Esophagus squamous epithelium (tissue), 5 donors: ENCODE measurements at places on chromosomes 6 and 20. TPM values are rescaled to one million over a fixed set of nuclear protein-coding genes. Genes with fewer than 3 reads are reported as not detected.

EPPIN gene
- not detected for total RNA-seq

GSTA3 gene
- total RNA-seq, result not detected

DEF6 gene
- total RNA-seq, result 25.9 TPM

CRIP3 gene
- total RNA-seq, result not detected

PLN gene
- 16.9 TPM for total RNA-seq

IL17F gene
- not detected for total RNA-seq

CD93 gene
- 22.9 TPM for total RNA-seq

PAX1 gene
- not detected for total RNA-seq

OVOL2 gene
- 10.5 TPM for total RNA-seq

EPHA7 gene
- 0.47 TPM for total RNA-seq

DNA sequence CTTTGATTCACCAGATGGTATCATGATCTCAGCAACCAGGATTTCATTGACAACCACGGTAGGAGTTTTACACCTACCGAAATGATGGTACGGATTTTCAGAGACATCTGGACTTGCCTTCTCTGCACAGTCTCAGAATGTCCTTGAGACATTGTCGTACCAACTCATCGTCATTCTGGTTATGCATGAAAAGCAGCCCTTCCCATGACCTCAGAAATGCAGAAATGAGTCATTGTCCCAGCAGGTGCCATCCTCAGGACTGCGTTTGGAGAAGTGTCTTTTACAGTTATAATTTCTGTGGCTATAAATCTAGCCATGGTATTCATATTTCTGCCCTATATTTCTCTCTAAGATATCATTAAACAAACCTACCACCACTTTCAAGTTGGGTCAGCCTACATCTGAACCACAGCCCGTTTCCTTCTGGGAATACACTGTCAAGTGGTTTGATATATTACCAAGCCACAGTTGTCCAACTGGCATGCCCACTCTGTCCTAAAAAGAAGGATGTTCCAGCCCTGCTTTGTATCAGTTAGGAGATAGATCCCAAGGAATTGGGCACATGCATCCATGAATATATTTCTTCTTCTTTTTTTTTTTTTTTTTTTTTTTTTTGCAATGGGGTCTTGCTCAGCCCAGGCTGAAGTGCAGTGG, 7.5 kb upstream of the BFSP1 start:
- H3K4me3 ChIP-seq, result no peak overlapping the region
- H3K27me3 ChIP-seq, result no peaks in the 10 kb centered on the region
- H3K36me3 ChIP-seq, result no peaks in the 10 kb centered on the region
- no peak for DNase-seq
- H3K27ac ChIP-seq, result peak overlapping the region; percentile 14

DNA sequence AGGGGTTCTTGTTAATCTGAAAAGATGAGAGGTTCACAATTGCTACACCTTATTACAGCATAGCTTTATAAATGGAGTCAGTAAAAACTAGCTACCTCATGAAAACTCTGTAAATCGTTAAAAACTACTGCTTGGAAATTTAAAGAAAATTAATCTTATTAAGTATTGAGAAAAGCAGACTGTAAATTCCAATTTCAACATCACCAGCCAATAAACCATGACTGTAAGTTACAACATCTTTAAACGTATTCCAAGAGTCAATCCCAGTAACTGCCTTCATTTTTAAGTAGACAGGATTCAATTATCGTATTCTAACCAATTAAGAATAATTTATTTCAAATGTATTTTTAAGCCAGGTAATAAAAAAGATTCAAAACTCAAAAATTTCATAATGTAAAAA, 70.3 kb downstream of the ATG5 start:
- H3K27me3 ChIP-seq, result no peaks in the 10 kb centered on the region
- DNase-seq, result no peak
- no peaks in the 10 kb centered on the region for H3K4me1 ChIP-seq
- H3K27ac ChIP-seq, result no peak overlapping the region
- H3K4me3 ChIP-seq, result no peak overlapping the region

- H3K4me1 ChIP-seq, result no peaks in the 10 kb centered on the region
- H3K36me3 ChIP-seq, result peaks cover 8% of the 10 kb centered on the region
Measured at GRCh38 chr20:13397300-13397724, 176.2 kb downstream of the ISM1 start.

DNA sequence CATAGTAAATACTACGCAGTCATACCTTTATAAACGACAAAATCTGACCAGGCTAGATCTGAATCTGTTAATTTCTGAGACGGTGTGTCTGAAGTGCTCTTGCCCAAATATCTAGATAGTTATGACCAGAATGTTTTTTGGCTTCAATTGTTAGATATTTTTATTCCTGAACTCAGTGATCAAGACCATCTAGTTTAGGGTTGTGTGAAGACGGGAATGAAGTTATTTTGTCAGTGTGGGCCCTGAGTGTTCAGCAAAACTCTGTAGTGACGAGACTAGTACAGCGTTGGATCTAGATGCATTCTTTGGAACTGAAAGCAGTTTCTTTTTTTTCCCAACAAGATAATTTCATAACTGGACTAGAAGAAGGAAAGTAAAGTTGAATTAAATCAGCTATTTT, 3.1 kb downstream of the STXBP5 start:
- DNase-seq, result no peak
- H3K27me3 ChIP-seq, result no peaks in the 10 kb centered on the region
- peak overlapping the region; percentile 1 for H3K27ac ChIP-seq
- no peak overlapping the region for H3K4me3 ChIP-seq
- H3K4me1 ChIP-seq, result peaks cover 5% of the 10 kb centered on the region
- no peaks in the 10 kb centered on the region for H3K36me3 ChIP-seq

DNA sequence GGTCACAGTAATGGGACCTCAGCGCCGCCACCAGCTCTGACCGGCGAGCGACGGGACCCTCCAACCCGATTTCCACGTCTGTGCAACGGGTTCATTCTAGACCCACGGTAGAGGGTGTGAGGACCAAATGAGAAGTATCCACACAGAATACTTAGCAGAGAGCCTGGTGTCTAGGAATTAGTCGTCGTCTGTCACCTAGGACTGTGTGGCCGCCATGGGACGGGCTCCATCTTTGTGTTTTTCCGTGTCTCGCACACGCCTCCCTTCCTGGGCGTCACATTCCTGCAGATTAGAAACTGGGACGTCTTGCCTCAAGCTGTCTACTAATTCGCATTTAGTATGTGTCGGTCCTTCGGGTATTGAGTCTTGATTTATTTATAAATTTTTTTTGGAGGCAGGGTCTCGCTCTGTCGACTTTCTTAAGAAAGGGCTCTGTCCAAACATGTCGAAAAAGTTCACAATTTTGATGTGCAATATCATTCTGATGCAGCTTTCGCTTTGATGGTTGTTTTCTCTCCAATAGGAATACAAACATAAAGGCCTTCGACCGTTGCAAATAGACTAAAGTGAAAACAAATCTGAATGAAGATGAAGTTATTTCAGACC, 563 bp downstream of the MGME1 start:
- H3K4me3 ChIP-seq, result peak overlapping the region; percentile 83
- DNase-seq, result no peak
- peak overlapping the region; percentile 98 for H3K27ac ChIP-seq
- H3K27me3 ChIP-seq, result no peaks in the 10 kb centered on the region
- H3K4me1 ChIP-seq, result peaks cover 81% of the 10 kb centered on the region
- no peaks in the 10 kb centered on the region for H3K36me3 ChIP-seq

DNA sequence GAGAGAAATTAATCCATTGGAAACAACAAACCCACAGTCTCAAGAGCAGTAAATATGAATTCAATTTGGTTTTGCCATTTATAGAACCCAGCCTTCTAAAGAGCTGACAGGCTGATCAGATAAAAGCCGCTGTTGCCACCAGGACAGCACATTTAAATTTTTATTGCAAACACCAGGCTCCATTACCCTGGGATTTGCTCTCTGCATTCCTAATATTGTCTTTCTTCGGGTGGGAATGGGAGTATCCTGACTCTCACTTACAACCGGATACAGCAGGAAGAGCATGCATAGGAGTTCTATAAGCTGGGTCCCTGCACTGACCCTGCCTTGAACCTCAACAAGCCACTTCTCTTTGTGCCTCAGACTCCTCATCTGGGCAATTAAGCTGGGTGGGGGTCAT, 142.9 kb downstream of the LRFN2 start:
- DNase-seq, result no peak
- H3K27me3 ChIP-seq, result peaks cover 4% of the 10 kb centered on the region
- H3K27ac ChIP-seq, result no peak overlapping the region

GRCh38 chr20:24407151-24407550, 62.3 kb upstream of the SYNDIG1 start:
- no peaks in the 10 kb centered on the region for H3K36me3 ChIP-seq
- no peak overlapping the region for H3K4me3 ChIP-seq
- no peak overlapping the region for H3K27ac ChIP-seq
- H3K4me1 ChIP-seq, result no peaks in the 10 kb centered on the region
- no peaks in the 10 kb centered on the region for H3K27me3 ChIP-seq

GRCh38 chr20:48846516-48847492, 19.0 kb upstream of the PREX1 start:
- no peaks in the 10 kb centered on the region for H3K27me3 ChIP-seq
- H3K27ac ChIP-seq, result no peak overlapping the region
- no peak for DNase-seq
- H3K4me3 ChIP-seq, result no peak overlapping the region
- H3K36me3 ChIP-seq, result no peaks in the 10 kb centered on the region

- no peaks in the 10 kb centered on the region for H3K27me3 ChIP-seq
- H3K36me3 ChIP-seq, result no peaks in the 10 kb centered on the region
- no peak for DNase-seq
- H3K4me1 ChIP-seq, result no peaks in the 10 kb centered on the region
Measured at GRCh38 chr20:55514531-55514930, 490.8 kb downstream of the CBLN4 start.

GRCh38 chr6:22271081-22271480, 25.8 kb downstream of the PRL start:
- H3K36me3 ChIP-seq, result no peaks in the 10 kb centered on the region
- no peak overlapping the region for H3K4me3 ChIP-seq
- H3K4me1 ChIP-seq, result no peaks in the 10 kb centered on the region
- no peak overlapping the region for H3K27ac ChIP-seq
- no peak for DNase-seq
- no peaks in the 10 kb centered on the region for H3K27me3 ChIP-seq

- no peak overlapping the region for H3K4me3 ChIP-seq
- H3K36me3 ChIP-seq, result no peaks in the 10 kb centered on the region
- no peak overlapping the region for H3K27ac ChIP-seq
- H3K27me3 ChIP-seq, result no peaks in the 10 kb centered on the region
- DNase-seq, result no peak
Measured at GRCh38 chr6:5302995-5303622, 41.8 kb downstream of the FARS2 start.

DNA sequence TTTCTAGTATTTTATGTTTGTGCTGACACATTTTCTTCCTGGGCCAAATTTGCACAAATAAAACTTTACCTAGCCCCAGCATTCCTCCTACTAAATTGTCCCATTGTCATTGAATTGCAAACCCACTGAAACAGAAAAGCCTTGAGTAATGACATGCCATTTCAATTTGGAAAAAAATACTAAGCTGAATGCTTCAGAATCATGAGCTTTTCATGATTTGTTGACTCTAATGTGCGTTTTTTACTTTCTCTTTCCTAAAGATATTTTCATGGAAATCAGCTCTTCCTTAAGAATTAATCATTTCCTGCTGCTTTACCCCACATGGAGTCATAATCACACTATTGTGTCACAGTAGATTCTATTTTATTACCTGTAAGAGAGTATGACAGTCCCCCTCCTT, 47.4 kb downstream of the TRDN start:
- no peaks in the 10 kb centered on the region for H3K27me3 ChIP-seq
- DNase-seq, result no peak
- H3K4me1 ChIP-seq, result no peaks in the 10 kb centered on the region
- H3K4me3 ChIP-seq, result no peak overlapping the region
- no peaks in the 10 kb centered on the region for H3K36me3 ChIP-seq

GRCh38 chr6:149962461-149963211, 1.1 kb upstream of the ULBP1 start:
- H3K4me1 ChIP-seq, result peaks cover 24% of the 10 kb centered on the region
- H3K36me3 ChIP-seq, result no peaks in the 10 kb centered on the region
- H3K4me3 ChIP-seq, result peak overlapping the region; percentile 71
- DNase-seq, result no peak

DNA sequence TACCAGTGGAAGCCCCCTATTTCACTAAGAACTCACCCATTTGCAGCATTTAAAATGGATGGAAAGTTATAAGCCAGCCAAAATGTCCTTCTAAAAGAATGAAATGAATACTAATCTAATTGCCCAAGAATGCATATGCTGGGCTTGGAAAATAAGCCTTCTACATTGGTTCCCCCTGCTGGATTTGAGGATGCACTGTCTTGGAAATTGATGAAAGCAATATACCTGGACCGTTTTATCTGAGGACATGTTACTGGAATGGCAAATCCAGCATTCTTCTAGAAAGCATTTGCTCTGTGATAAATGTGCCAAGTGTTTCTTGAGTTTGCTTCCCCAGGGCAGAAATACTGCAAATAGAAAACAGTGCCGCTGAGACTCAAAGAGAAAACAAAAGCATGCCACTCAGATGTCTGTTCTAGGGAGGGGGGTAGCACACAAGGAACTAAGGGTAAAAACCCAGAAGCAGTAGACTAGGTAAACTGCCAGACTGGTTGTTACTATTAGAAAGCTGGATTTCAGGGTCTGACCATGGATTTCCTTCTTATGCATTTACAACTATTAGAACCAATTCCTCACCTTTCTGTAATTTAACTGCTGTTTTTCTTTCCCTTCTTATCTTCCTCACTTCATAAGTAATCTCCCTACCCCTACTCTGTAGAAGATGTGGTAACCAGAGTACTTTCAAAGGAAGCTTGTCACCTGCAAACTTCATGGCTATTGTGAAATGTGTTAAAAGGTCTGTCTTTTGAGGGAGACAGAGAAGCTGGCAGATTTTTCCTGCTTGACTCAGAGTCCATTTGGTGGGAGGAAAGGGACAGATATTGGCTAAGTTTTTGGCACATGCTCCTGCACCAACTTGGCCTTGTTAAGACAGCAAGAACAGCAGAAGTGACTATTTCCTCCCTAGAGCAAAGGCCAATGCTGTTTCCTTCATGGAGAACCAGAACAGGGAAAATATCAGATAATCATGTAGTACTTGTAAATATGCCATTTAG, 642.6 kb downstream of the KIF16B start:
- H3K27me3 ChIP-seq, result no peaks in the 10 kb centered on the region
- no peaks in the 10 kb centered on the region for H3K4me1 ChIP-seq
- H3K27ac ChIP-seq, result no peak overlapping the region
- no peak overlapping the region for H3K4me3 ChIP-seq
- no peak for DNase-seq

DNA sequence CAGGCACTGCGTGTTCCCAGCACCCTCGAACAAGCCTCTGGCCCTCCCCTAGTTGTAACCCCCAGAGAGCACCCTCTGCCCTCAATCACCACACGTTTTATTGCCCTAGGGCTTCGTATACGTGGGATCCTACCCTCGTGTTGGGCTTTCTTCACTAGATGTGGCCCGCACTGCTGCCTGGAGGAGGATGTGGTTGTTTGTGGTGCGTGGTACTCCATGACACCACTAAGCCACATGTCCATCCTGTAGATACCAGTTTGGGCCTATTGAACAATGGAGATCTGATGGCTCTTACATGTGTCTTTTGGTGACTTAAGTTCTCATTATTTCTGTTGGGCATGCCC, 17.0 kb downstream of the SLC2A4RG start:
- H3K4me1 ChIP-seq, result no peaks in the 10 kb centered on the region
- no peak for DNase-seq
- H3K27ac ChIP-seq, result no peak overlapping the region
- no peak overlapping the region for H3K4me3 ChIP-seq
- no peaks in the 10 kb centered on the region for H3K36me3 ChIP-seq
- H3K27me3 ChIP-seq, result no peaks in the 10 kb centered on the region

- H3K27me3 ChIP-seq, result no peaks in the 10 kb centered on the region
- no peak for DNase-seq
- peaks cover 57% of the 10 kb centered on the region for H3K4me1 ChIP-seq
- H3K36me3 ChIP-seq, result no peaks in the 10 kb centered on the region
- peak overlapping the region; percentile 15 for H3K4me3 ChIP-seq
- H3K27ac ChIP-seq, result peak overlapping the region; percentile 7
Measured at GRCh38 chr20:33561692-33562601, 72.1 kb downstream of the CBFA2T2 start.
